ENCODE measurements at places on chromosomes 4 and X.

DNA sequence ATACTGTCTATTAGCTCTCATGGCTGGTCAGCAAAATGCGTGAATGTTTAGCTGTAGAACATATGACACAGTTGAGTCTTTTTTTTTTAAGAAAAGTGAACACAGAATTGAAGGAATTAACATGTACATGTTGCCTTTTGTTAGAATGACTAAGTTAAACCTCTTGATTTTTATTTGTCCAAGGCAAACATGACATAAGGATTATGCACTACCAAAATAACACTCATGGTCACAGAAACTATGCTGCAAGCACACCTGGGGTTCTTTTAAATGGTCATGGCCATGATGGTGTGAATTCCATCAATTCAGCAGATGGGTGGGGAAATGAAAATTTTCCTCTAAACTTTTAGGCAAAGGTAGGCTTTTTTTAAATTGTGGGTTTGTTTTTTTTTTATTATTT, 80.1 kb upstream of the CXCL13 start:
- DNase-seq = no peak

DNA sequence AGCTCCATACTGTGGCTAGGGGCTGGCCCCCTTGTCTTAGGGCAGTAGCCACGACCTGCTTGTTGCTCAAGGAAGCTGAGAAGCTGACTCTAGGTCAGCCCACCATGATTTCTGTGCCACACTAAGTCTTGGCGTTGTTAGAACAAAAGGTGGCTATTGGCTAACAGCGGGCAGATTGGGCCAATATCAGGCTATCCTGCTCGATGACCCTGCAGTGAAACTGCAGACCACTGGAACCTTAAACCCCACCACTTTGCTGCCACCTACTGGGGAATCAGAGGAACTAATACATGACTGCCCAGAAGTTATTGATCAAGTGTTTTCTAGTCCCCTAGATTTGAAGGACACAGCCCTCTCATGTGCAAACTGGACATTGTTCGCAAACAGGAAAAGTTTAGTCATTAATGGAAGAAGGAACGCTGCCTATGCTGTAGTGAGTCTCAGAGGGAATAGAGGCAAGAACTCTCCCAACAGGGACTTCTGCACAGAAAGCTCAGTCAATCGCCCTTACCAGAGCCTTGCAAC, 17.0 kb upstream of the PAPSS1 start:
- peak; percentile 78 for DNase-seq

GRCh38 chr4:38013461-38014366, 53.5 kb downstream of the PTTG2 start:
- DNase-seq = no peak

DNA sequence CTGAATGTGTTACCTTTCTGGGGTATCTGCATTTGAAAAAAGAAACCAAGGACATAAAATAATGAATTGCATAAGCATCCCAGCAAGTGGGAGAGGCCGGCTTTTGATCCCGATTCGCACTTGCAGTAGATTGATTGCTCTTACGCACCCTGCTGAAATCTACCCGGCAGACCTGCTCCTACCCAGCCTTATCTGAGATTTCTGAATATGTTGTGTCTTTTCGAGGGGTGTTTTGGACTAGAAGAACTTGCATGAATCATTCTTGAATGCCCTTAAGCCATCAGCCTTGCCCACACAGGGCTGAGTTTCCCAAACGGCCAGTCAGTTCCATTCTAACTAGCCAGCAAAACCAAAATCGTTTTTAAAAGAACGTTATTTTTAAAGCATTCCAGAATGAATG, 174.4 kb upstream of the BCOR start:
- no peak for DNase-seq

- DNase-seq = no peak
Measured at GRCh38 chrX:39631276-39632229, 466.2 kb downstream of the BCOR start.
